ENCODE measurements at places on chromosomes 13 and 19.
A peak's percentile ranks its signal among the peaks of the same experiment; 100 is the strongest.

- DNase-seq: no peak
These were observed 41.9 kb upstream of the ZNF536 start for GRCh38 chr19:30330266-30330665.

- DNase-seq: peak; percentile 83
These were observed at the start of gene ZNF544 for GRCh38 chr19:58228585-58229254. Gene ZNF544 (plus strand): TSS chr19:58228914. CDS start chr19:58244024, 15,110 bp downstream.

DNA sequence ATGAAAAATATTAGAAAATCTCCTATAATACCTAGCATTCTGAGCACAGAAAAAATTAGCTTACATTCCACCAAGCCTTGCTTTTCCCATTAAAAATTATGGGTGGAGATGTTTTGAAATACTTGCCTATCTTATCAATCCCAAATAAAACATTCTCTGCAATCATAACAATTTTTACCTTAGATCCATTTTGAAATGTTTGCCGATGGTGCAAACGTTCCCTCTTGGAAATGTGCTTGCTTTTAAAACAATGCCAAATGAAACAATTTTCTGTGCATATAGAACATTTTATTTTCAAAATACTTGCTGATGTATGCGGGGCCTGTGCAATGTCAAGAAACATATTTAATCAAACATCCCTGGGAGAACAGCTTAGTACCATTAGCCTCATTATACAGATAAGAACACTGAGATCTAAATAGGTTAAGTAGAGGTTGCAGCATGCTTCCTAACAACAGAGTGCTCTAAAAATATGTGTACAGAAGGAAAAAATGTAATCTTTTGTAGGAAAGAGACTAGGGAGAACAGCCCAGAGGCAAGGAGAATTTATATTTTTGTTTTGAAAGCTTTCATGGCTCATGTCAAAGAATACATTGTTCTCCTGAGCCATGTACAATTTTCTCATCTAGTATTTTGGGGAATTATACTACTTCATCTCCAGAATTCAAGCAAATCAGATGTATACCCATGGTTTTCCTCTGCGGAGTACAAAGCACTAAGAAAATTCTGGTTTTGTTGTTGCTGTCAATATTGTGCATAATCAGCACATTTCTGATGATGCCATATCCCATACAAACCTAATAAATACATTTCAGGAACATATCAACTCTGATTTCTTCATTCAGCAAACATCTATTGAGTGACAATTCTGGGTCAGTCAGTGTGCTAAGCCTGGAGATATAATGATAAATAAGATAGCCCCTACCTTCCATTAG lies 25.9 kb upstream of the FNDC3A start:
- DNase-seq: no peak

- no peak for DNase-seq
These were observed 441.5 kb upstream of the PCDH20 start for GRCh38 chr13:61857198-61857597.

DNA sequence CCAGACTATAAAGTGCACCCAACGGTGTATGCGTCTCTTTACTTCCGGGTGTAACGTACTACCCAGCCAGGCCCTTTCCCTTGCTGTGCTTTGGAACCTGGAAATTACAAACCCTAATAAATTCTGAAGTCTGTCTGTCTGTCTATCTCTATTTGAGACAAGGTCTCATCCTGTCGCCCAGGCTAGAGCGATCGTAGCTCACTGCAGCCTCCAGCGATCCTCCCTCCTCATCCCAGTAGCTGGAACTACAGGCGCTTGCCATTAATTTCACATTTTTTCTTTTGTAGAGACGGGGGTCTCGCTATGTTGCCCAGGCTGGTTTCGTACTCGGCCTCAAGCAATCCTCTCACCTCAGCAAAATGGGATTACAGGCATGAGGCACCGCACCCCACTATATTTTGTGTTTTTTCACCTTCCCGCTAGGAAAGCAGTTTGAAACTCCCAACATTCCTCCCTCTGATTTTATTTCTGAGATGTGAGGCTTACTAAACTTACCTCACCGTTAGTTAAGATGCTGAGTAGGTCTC lies 469 bp upstream of the RNF6 start:
- DNase-seq: no peak

DNA sequence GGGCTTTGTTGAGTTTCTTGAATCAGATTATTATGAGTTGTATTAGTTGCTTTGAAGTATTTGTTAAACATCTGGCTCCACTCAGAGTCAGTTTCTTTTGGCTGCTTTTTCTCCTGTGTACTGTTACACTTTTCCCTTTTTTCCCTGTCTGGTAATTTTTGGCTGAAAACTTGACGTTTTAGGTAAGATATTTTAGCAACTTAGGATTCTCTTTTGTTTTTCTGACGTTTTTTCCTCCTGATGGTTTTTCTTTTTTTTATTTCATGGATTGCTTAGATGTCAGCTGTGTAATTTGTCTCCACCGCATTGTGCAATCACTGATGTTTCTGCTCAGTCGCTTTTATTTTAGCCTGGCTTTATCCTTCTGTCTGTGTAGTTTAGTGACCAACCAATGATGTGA lies 20.7 kb downstream of the RFC3 start:
- no peak for DNase-seq

DNA sequence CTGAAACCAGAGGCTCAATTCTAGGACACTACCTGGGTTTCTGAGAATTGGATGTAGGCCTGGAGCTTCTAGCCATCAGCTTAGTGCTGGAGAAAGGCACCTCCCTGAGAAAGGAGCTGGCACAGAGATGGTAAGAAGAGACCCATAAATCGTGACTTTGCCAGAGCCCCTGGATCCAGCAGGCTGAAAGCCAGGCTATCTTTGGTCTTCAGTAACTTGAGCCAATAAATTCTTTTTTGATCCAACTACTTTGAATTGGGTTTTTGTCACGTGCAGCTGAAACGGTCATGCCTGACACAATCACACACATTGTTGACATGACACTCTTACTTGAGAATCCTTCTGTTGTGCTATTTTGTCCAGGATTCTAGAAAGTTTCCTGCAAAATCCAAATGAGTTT lies 103.4 kb downstream of the LHFPL6 start:
- no peak for DNase-seq

DNA sequence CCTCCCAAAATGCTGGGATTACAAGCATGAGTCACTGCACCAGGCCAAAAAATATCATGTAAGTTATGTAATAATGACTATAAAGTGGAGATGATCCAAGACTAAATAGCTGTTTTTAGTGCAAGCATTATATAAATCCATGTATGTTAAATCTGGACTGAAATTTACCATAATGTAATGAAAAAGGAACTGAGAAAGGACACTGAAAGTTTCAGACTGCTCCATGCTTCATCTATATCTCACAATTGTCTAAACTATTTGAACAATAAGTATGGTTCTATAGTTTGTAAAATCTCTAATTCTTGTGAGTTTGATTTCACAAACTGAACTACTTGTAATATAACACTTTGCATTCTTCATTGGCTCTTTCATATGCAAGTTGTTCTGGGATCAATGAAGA lies 2299.5 kb downstream of the PCDH9 start:
- no peak for DNase-seq

GRCh38 chr13:84352946-84353345 lies 470.7 kb upstream of the SLITRK1 start:
- no peak for DNase-seq

All from BE2C (cell line).